GM10248 (cell line): ENCODE measurements at places on chromosomes 4 and X.
A peak's percentile ranks its signal among the peaks of the same experiment; 100 is the strongest.

DNA sequence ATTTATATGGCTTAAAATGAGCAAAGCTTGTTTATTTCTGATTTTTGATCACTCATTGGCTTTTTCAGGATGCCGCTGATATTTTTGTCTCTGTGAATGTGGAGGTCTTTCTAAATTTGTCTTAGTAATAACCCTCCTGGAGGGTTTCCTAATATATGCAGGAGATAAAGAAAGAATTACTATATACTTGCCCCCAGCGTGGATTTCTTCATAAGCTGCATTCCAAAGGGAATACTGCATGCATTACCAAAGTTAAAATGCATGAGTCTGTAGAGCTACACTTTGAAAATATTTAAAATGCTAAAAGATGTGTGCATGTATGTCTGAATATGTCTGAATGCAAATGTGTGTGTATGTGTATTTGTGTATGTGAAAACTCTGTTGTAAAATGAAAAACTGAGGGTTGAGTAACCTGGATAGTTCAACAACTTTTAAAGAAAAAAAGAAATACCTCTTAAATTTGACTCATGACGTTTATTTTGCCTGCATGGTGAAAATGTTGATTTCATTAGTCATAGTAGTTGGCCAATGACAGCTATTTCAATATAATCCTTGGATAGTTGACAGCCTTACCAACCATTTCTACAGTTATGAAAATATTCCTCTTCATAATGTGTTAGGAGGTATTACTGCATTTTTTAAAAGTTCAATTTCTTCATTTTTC lies 113.2 kb upstream of the ZNF827 start:
- no peak for DNase-seq

DNA sequence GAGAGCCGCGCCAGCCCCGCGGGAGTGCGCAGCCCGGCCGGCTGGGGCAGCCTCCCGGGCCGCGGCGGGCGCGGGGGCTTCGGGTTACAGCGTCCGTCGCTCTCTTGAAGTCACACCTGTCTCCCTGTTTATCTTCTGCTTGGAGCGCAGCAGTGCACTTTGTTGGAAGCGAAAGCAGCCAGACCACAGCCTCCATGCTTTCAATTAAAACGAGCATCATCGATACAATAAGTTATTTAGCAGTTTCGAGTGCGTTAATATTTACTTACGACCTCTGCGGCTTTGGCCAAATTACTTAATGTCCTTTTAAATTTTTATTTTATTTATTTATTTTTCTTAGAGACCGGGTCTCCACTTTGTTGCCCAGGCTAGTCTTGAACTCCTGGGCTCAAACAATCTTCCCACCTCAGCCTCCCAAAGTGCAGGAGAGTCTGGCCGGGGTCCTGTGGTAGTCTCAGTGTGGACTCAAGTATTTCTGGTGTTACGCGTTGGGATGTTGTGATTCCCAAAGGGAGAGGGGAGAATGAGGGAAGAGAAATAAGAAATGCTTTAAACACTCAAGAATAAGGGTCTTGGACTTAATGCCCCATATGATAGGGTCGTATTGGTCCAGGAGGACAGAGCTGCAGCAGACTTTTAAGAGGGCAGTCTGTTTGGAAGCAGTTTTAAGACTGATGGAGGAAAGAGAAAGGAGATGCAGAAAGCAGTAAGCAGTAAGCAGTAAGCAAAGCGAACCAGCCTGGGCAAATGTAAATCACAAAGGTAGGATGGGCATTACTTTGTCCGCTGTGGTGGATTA lies 504 bp upstream of the PDLIM3 start:
- DNase-seq: no peak

DNA sequence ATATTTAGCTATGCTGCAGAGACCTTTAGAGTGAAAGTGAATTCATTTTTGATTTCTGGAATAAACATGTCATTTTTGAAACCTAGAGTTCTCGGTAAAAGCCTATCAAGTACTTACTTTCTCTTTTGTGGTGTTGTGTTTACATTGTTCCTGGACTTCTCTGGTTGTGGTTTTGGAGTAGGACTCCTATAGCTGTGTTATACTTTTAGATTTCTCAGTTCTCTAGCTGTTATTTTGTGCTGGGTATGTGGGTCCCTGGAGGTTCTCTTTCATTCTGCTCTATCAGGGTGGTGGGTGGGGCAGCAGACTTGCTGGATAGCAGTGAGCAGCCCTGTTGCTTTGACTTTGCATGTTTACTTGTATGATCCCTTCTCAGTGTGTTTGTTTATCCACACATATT lies 25.6 kb upstream of the MSMO1 start:
- peak; percentile 37 for DNase-seq

DNA sequence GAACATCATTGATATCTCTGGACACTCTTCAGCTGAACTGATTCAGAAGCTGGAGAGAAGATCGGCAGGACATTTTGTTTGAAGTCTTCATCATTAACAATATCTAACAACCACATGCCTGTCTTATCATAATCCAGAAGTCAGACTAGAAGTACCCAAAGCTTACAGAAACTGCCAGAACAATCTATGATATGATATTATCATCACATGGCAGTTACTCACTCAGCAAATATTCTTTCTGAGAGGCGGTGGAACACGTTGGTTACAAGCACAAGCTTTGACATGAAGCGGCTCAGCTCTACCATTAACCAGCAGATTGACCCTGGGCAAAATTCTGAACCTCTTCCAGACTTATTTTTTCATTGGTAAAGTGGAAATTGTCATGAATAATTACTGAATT lies 69.4 kb upstream of the KIT start:
- DNase-seq: no peak

- peak; percentile 4 for DNase-seq
These were observed 88.0 kb downstream of the GUCY2F start for GRCh38 chrX:109393859-109394258.

DNA sequence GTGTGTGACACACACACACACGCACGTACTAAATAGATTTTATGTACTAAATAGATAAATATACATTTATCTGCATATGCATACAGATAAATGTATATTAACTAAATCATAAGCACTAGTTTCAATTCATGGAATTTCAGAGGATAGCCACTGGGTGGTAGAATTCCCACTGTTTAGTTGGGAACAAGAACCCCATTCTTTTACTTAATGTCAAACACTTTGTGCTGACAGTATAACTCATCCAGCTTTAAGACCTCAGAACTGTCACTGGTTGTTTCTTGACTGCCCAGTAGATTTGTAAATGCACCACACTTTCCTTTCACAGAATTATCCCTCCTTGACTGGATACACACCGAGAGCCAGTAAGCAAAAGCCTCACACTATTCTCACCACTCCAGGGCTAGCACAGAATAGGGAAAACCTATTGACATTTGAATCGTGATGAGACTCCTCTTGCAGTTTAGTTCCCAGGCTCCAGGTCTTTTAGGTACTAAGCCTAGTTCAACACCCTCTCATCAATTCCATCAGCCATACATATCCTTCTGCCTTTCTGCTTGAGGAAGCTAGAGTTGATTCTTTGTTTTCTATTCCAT lies 32.4 kb downstream of the PPARGC1A start:
- DNase-seq: no peak

DNA sequence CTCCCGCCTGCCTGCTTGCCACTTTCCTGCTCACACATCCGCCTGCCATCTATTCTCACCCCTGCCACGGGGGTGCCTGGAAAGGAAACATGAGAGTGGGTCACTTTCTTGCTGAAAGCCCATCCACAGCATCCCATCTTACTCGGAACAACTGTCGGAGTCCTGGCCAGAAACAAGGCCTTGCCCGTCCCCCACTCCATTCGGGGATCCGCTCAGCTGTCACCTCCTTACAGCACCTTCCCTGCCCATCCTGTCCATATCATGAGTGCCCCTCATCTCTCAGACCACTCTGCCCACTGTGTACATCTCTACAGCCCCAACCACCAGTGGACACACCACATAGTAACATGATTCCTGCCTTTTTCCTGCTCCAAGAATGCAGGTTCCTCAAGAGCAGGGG lies 6.4 kb downstream of the EVC2 start:
- no peak for DNase-seq

GRCh38 chr4:160371446-160371845 lies 1268.6 kb downstream of the RAPGEF2 start:
- no peak for DNase-seq

GRCh38 chrX:40832723-40833122 lies 97.4 kb upstream of the MED14 start:
- DNase-seq: no peak

GRCh38 chrX:66221856-66222255 lies 57.8 kb downstream of the HEPH start:
- no peak for DNase-seq

DNA sequence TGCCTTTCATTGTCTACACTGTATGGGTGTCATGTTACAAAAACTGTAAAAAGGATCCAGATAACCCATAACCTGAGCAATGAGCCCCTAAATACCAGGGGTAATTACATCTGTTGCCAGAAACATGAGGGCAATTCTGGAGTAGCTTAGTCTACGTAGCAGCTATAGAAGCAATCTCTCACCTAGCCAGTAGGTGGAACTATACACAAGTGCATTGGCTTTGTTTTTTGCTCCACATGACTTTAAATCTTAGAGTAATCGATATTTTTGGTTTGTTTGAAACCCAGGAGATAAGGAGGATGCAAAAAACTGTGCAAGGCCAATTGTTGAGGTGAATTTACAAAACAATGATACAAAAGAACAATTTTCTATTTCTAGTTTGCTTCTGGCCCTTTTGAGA lies 57.5 kb downstream of the GPR82 start:
- DNase-seq: peak; percentile 58

GRCh38 chrX:97401586-97402136 lies 518.0 kb downstream of the RPA4 start:
- no peak for DNase-seq

DNA sequence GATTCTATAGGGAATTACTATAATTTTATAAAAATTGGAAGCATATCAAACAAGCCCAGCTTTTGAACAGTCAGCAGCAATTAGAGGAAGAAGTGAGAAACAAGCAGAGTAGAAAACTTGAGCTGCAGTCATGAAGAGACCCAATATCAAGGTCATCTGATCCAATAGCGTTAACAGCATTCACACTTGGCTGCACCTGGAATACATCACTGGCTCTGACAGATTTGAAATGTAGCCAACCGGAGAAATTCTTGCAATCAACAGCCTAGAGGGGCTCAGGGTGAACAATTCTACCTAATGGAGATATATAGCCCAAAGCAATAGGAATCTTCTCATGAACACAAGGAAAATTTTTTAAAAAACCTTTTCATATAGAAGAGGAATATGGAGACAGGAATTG lies 13.6 kb downstream of the DDX53 start:
- no peak for DNase-seq

DNA sequence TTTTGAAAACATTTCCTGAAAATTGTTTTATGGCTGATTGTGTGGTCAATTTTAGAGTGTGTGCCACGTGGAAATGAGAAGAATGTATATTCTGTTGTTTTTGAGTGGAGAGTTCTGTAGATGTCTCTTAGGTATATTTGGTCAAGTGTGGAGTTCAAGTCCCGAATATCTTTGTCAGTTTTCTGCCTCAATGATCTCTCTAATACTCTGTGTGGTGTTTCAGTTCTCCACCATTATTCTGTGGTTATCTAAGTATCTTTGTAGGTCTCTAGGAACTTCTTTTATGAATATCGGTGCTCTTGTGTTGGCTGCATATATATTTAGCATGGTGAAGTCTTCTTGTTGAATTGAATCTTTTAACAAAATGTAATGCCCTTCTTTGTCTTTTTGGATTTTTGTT lies 113.3 kb downstream of the LINC00632 start:
- no peak for DNase-seq

DNA sequence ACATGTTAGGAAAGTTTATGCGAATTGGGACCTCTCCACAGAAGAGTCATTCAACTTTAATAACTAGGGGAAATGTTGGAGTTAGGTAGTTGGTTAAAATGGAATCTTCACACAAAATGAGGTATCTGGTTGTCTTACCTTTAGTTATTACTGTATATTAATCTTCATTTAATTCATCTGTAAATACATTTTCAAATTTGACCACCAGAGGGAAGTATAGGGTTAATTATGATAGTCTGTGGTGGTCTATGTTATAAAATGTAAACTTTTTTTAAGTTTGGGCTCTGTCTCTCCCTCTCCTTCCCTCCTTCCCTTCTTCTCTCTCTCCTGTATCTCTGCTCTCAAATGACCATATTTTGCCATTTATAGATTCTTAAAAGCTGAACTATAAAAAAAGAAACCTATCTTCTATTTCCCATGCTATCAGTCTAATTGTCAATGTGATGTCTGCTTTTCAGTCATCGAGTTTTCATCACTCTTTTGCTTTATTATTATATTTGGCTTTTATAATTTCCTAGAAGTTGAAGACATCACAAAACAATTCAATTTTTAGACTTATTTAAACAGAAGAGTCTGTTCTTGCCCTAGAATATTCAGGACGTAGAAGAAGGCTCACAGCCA lies 49.8 kb downstream of the TMEM144 start:
- no peak for DNase-seq

DNA sequence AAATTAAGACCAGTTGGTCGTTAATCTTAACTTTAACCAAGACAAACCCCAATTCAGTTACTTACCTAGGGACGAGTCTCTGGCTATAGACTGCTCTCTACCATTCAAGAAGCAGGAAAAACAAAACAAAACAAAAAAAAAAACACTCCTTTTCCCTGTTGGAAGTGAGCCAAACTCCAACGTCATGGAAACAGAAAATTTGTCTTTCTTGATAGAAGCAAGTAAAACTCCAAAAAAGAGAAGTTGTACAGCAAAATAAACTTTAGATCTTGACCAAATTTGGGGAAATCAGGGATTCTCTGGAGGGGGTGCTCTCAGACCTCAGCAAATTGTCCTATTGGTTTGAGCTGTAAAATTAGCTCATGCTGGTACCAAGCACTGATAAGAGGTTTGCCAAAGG lies 3.7 kb downstream of the CNGA1 start:
- no peak for DNase-seq

GRCh38 chr4:6252051-6252450 lies 17.6 kb upstream of the WFS1 start:
- no peak for DNase-seq

DNA sequence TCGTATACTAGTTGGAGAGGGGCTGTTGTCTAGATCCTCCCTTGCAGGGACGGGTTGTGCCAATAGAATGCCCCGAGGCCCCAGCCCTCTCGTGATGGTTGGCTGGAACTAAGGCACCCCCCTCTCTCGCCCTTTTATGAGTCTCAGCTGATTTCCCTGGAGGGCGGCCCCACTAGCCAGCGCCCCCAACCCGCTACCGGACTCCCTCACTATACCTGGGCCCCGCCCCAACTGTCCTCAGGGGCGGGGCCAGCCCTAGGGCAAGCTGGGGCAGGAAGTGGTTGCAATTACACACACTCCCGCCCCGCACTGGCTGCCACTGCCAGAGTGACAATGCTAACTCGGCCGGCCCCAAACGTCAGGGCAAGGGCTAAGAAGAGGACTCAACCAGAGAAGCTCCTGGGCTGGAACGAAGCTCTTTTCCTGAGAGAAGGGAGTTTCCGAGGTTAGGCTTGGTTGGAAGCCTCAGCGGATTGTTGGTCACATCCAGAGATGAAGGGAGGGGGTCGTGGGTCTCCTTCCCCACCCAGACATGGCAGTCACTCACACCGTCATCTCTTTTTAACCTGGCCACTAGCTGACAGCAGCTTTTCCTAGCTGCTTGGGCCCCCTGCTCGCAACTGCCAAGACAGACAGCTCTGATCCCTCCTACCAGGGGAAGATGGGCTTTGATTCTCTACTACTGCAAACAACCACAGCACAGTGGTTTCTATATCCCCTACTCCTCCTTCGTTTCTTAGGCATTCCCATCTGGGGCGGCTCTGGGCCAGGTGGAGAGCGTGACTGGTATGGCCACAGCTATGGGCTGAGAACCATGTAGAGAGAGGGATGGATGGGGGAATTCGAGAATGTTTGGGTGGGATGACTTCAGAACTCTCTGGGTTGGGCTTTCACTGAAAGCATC lies 21.0 kb upstream of the BCORL1 start:
- peak; percentile 84 for DNase-seq

GRCh38 chr4:185709802-185710486 lies 102.0 kb downstream of the SORBS2 start:
- DNase-seq: no peak

GRCh38 chrX:23656684-23657083 lies 10.6 kb upstream of the PRDX4 start:
- no peak for DNase-seq
